ENCODE measurements at places on chromosomes 12 and 14.

GRCh38 chr12:115574826-115575225 is 702.7 kb downstream of the MED13L start:
- no peak for DNase-seq

- DNase-seq, result no peak
These were observed 179.2 kb downstream of the AKAP6 start for GRCh38 chr14:32508281-32508680.

DNA sequence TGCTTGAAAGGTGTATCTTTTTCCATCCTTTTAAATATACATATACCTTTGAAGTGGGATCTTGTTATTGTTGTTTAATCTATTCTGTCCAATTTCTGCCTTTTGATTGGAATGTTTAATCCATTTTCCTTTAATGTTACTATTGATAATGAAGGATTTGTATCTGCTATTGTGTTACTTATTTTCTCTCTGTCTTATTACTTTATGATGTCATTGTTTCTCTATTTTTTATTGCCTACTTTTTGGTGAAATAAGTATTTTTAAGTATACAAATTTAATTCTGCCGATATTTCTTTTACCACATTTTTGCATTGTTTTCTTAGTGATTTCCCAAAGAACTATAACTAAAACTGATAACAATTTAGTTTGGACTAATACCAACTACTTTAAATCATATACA is 121.8 kb downstream of the RASSF9 start:
- DNase-seq, result no peak

- DNase-seq, result peak; percentile 85
These were observed 11.5 kb upstream of the PCED1B start for GRCh38 chr12:47067771-47068431.

DNA sequence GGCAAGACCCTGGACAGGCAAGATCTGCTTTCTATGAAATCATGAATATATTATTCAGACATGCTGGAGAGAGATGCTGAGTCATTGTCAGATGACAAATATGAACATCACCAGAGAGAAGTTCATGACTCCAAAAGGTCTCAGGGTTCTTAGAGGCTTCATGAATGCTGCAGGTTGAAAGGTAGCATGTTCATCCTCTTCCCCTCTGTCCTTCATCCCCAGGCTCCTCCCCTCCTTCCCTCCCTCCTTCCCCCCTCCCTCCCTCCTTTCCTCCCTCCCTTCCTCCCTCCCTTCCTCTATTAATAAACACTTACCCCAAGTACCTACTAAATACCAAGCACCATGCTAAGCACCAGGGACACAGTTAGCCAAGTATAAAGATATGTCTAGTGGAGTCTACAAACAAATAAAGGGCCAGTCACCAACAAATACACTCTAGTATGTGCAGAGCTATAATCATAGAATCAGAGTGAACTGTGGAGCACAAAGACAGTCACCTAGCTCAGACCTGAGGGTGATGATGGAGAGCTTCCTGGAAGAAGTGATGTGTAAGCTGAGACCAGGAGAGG is 46.2 kb downstream of the RPH3A start:
- DNase-seq, result no peak

DNA sequence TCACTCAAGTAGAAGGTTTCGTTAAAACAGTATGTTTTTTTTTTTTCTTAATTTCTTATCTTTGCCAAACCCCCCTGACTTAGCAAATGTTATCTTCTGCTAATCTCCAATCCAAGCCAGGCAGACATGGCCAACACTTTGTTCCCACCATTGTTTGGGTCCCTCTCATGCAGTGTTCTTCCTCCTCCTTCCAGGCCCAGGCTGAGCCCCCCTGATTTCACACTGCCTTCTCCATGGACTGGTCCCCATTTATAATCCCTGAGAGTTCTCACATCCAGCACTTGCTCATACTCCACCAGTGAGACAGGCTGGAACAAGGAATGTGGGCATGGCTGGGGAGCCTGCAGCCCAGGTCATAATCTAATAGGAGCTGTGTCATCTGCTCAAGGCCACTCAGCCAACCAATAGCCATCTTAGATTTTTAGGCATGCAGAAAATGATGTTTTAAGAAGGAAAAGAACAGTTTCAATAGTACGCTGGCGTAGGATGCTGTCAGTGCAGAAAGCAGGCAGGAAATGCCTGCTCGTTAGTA is 238.4 kb upstream of the CCDC196 start:
- DNase-seq, result peak; percentile 58

- no peak for DNase-seq
These were observed 68.5 kb downstream of the RNF34 start for GRCh38 chr12:121468499-121468801.

DNA sequence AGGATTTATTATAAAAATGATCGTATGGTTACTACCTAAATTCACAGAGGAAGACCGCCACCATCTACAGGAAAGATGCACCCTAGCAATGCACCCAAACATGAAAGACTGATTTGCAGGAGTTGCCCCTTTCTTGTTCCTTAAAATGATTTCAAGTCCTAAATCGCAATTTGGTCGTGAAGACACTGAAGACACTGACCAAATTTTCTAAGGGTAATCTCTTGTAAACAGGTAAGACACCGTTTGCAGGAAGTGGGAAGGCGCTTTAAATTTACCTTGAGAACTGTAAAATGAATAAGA is 1.0 kb downstream of the SOS2 start:
- DNase-seq, result peak; percentile 17

Measured in mesendoderm (in vitro differentiated cells).